ENCODE measurements at places on chromosomes 16 and 17.

- DNase-seq = no peak
Observed at GRCh38 chr16:89984216-89984615, 35.0 kb downstream of the DBNDD1 start.

DNA sequence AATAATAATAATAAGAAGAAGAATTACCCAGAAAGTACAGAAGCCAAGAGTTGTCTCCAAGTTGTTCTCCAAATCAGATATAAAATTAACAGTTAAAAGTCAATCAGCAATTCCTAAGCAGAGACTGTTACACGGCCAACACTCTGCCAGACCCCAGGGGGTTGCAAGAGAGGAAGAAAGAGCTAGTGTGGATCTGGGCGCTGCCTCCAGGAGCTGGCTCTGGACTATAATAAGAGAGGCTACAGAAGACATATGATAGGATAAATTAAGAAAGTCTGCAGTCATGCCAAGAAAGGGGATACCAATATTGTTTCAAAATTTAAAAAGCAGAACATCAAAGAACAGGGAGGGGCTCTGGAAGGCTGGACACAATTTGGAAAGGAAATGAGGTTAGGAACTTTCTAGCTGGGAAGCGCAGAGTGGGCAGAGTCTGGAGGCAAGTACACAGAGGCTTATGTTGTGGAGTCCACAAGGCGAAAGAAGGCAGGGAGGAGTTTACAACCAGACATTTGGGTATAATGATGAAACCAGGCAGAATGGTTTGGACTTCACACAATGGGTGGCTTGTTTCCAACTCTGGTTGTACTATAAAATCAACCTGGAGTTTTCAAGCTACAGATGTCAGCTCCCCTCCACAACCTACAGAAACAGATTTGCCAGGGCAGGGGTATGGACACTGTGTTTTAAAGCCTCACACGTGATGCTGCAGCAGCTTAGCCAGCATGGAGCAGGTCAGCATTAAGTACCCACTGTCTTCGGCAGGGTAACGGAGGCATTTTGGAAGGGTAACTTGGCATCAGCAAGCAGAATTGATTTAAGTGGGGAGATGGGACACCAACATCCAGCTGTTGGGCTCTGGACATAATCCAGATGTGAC is 49.4 kb downstream of the SLC39A11 start:
- DNase-seq = no peak

DNA sequence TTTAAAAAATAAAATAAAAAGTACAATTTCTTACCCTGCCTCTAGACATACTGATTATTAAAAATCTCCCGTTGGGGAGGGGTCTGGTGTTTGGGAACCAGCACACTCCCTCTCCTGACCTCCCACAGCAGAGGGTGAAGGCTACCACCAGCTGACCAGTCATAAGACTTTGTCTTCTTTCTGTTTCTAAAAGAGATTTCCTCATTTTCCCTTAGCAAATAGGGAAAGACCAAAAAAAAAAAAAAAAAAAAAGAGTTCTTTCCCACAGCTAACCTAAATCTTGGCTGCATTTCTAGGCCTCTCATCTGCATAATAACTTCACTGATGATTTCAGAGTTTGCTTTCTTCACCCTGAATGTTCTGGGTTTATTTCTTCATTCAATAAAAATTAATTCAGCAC is 30.3 kb downstream of the CDK5RAP3 start:
- DNase-seq = no peak

GRCh38 chr17:58666858-58667267 is 25.0 kb downstream of the TEX14 start:
- no peak for DNase-seq

DNA sequence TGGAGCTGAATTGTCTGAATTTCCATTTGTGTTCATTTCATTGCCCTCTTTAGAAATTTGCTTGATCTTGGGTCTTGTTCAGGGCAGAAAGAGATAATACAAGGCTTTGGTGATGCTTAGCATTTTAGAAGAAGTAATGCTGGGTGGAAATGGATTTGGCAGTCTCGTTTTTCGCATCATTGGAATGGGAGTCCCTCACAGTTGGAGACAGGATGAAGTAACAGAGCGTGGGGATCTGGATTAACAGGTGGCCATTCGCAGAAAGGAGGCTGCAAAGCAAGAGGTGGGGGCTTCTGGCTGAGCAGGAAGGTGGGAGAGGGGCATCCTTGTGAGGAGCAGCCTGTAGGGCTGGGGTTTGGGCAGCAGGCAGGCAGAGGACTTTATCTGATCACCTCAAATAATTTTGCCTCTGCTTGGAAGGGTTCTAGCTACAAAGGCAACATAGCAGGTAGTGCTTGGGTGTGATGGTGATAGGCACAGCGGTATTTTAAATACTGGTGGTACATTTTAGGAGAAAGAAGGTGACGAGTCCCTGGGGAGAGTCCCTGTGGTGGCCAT is 17.0 kb downstream of the KSR1 start:
- no peak for DNase-seq

GRCh38 chr17:58153046-58153445 is 4.9 kb downstream of the OR4D1 start:
- no peak for DNase-seq

- DNase-seq = peak; percentile 97
Observed at GRCh38 chr16:88264641-88265285, 118.0 kb upstream of the ZNF469 start.

GRCh38 chr16:60905811-60906210 is 1130.4 kb downstream of the CDH8 start:
- no peak for DNase-seq
